ENCODE measurements at places on chromosomes 6 and 20. TPM values are rescaled to one million over a fixed set of nuclear protein-coding genes. Genes with fewer than 3 reads are reported as not detected.

Gene ITPR3
- not detected for polyA plus RNA-seq

DNA sequence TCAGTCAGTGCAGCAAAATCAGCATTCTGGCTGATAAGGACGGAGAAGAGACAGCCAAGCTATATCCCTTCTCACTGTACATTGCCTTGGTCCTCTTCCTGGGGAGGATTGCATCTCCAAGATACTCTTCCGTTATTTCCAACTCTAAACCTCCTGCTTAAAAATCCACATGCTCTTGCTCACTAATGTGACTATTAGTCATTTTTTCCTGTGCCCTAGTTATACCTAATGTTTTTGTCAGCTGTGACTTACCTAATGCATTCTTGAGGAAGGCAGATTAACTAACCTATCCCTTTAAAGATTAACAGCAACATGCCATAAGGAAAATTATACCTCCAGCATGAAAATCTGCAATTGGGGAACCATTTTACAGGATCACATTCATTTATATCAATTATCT lies 317.6 kb downstream of the BTBD9 start:
- DNase-seq = no peak

Gene UTRN
- polyA plus RNA-seq = 21.8 TPM

- DNase-seq = no peak
Measured at GRCh38 chr20:36367907-36368799, 62.0 kb downstream of the DLGAP4 start.

GRCh38 chr6:45613656-45614055 lies 235.9 kb upstream of the SUPT3H start:
- no peak for DNase-seq

Gene QRSL1
- polyA plus RNA-seq = 5.8 TPM

- no peak for DNase-seq
Measured at GRCh38 chr6:42099340-42100028, 42.9 kb downstream of the C6orf132 start.

DNA sequence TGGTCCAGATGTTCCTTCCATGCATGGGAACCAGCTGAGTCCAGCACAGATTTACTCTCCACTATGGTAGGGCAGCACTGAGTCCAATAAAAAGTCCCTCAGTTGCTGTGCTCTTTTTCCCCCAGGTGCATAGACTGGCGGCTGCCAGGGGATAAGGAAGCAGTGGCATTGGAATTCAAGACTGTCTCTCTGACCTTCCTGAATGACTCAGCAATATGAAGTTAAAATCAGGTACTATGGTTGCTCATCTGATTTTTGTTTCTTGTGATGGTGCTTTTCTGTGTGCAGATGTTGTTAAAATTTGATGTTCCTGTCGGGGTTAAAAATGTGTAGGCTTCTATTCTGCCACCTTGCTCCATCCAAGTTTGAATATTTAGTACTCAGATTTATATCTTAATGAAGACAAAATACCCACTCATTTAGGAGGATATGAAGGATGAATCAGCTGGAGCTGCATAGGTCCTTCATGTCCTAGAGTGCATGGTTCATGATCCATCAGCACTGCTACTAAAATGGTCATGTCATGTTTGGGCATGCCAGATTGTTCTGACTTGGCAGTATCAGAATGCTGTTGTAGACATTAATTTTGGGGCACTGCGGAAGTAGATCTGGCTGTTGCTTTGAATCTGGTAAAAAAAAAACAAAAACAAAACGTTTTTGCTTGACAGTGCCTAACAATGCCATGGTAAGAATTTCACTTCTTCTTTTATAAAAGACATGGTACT lies 321.2 kb upstream of the MAP3K7 start:
- no peak for DNase-seq

DNA sequence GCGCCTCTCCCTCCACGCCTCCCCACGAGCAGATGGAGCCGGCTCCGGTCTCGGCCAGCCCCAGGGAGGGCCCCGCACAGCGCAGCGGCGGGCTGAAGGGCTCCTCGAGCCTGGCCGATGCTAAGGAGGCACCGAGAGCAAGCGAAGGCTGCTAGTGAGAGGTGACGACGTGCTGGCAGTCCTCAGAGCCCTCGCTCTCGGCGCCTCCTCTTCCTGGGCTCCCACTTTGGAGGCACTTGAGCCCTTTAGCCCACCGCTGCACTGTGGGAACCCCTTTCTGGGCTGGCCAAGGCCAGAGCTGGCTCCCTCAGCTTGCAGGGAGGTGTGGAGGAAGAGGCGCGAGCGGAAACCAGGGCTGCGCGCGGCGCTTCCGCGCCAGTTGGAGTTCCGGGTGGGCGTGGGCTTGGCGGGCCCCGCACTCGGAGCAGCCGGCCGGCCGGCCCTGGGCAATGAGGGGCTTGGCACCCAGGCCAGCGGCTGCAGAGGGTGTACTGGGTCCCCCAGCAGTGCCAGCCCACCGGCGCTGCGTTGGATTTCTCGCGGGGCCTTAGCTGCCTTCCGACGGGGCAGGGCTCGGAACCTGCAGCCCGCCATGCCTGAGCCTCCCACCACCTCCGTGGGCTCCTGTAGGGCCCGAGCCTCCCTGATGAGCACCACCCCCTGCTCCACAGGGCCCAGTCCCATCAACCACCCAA lies 2.5 kb upstream of the TMEM14C start:
- peak; percentile 15 for DNase-seq

GRCh38 chr6:29680416-29680815 lies 536 bp downstream of the ZFP57 start:
- DNase-seq = no peak

DNA sequence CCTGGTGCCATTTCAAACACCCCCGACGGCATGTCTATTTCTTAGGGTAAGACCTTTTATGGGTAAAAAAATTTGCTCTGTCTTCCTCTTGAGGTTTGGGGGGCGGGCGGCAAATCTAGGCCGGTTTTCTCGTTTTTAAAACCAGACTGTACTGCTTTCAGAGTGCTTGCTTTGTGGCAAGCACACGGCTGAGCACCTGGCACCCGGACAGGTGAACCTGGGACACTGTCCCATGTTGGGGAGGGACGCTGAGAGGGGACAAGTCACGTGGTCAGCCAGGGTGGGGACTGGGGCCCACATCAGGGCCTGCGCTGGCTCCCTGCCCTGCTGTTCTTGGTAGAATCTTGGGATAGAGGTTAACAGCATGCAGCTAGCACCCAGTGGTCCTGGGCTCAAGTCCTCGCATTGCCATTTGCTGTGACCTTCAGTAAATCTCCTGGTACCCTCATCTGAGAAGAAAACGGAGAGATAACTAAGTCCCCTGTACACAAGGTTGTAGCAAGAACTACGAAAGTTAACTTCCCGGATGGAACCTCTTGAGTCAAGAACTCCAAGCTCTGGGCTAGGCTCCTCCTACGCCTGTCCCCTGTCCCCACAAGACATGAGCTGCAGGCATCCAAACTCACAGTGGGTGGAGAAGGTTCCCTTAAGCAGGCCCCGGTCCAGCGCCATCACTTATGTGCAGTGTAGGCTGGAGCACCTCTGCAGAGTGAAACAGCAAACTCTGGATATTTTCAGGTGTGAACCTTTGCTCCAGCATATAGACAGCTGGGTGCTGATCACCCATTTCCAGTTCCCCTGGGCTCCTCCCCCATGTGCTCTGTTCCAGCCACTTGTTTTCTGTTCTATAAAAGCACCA lies 41.7 kb downstream of the PMEPA1 start:
- DNase-seq = no peak

DNA sequence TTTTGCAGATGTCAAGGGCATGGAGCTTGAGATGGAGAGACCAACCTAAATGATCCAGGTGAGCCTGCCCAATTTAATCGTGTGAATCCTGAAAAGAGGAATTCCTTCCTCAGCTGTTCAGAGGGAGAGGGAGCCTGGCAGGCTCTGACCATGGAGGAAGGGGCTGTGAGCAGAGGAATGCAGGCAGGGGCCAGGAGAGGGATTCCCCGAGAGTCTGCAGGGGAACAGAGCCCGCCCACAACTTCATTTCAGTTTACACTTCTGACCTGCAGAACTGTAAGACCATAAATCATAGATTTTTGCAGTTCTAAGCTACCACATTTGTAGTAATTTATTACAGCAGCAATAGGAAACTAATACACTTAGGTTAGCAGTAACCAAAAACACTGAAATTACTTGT lies 164.1 kb downstream of the TBXT start:
- DNase-seq = no peak

GRCh38 chr6:42113936-42114636 lies 28.3 kb downstream of the C6orf132 start:
- no peak for DNase-seq

Measured in CD14-positive monocyte (primary cell).